Stimulated activated CD4-positive, alpha-beta T cell treated with anti-CD3 and anti-CD28 coated beads, Interleukin-1b, Interleukin-23, amount 100 ng/mL, for 4 hours (primary cell): ENCODE measurements at places on chromosomes 6 and 20.

DNA sequence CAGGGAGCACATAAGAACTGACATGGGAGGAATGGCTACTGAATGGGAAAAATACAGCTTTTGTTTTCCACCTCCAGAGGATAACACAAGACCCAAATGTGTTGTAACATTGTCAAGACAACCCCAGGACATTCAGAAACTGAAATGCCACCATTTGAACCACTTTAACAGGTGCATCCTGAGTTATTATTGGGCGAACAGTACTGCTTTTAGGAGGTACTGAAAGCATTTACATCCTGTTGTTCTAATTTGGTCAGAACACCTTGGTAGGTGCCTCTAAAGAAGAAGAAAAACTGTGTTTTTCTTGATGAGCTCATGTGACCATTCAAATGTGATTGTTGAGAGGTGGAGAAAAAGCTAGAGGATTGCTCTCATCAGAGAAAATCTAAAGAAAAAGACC is 6.4 kb upstream of the TXNDC5 start:
- DNase-seq: no peak

DNA sequence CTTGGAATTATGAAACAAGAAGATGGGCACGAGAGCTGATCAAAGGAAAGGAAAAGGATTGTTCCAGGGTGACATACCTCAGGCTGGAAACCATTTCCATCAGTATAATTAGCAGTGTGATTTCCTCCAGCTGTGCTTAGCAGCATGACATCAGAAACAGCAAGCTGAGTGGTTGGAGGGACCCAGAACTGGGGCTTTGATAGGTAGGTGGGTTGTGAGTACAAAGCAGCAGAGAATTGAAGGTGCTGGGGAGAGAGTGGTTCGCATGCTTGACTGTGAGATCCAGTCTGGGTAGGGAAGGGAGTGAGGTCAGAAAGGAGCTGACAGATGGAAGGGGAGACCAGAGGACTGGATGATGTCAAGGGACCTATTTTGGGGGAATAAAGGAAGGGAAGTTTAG is 90.4 kb downstream of the CD164 start:
- no peak for DNase-seq

- no peak for DNase-seq
These were observed 30.8 kb upstream of the RUNX2 start for GRCh38 chr6:45297320-45297719.

- no peak for DNase-seq
These were observed 224.8 kb downstream of the TFAP2A start for GRCh38 chr6:10190042-10190441.

- DNase-seq: no peak
These were observed 66.0 kb upstream of the SYNDIG1 start for GRCh38 chr20:24403406-24403805.

DNA sequence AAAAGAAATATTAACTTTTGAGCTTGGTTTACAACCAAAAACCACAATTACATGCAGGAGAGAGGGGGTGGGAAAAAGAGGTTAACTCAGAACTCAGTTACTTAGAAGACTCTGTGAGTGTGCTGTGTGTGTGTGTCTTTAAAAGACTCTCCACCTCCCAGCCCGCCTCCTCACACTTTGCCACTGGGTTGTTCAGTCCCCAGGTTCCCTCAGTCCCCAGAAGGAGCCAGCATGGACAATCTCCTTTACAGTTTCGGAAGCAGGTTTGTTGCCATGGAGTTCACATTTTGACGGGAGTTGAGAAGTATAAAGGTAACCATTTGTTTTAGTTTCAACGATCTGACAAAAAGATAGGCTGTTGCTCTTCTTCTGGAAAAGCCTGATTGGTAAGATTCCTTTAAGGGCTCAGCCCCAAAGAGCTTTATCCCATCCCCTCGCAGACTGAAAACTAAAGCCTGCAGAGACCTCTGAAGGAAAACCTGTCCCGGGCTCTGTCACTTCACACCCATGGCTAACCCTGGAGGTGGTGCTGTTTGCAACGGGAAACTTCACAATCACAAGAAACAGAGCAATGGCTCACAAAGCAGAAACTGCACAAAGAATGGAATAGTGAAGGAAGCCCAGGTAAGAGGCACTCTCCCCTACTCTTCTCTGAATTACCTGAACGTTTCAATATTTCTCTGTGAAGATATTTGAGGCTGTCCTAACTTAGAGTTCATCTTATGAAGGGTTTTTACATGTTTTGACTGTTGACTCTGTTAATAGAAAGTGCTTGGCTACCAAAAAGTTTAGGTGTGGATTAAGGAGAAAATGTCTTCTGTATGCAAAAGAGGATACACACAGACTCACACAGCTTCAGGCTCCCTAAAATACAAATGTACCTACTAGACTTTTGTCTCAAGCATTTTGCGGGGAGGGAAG is at the start of gene SPTLC3:
SPTLC3 (plus strand) TSS at position 212 of the 921 bp plus-strand sequence; CDS start at position 508, 296 bp downstream.
- DNase-seq: no peak

GRCh38 chr6:19928461-19928860 is 91.3 kb downstream of the ID4 start:
- no peak for DNase-seq

DNA sequence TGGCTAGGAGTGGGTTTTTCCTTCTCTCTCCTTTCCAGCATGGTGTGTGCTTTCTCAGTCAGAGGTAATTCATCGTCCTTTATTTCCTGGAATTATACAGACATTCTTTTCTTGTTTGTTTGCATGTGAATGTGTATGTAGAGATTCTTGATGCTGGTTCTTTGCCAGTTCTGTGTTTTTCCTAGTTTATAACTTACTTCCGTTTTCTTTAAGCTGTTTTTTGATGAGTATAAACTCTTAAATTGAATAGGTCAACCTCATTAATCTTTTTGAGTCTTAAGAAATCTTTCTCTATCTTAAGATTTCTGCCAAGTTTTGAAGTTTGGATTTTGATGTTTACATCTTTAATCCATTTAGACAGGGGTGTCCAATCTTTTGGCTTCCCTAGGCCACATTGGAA is 38.7 kb downstream of the IGF2R start:
- no peak for DNase-seq

GRCh38 chr20:53774461-53775203 is 181.0 kb upstream of the ZNF217 start:
- no peak for DNase-seq

GRCh38 chr20:41395667-41396664 is 29.3 kb upstream of the EMILIN3 start:
- no peak for DNase-seq

DNA sequence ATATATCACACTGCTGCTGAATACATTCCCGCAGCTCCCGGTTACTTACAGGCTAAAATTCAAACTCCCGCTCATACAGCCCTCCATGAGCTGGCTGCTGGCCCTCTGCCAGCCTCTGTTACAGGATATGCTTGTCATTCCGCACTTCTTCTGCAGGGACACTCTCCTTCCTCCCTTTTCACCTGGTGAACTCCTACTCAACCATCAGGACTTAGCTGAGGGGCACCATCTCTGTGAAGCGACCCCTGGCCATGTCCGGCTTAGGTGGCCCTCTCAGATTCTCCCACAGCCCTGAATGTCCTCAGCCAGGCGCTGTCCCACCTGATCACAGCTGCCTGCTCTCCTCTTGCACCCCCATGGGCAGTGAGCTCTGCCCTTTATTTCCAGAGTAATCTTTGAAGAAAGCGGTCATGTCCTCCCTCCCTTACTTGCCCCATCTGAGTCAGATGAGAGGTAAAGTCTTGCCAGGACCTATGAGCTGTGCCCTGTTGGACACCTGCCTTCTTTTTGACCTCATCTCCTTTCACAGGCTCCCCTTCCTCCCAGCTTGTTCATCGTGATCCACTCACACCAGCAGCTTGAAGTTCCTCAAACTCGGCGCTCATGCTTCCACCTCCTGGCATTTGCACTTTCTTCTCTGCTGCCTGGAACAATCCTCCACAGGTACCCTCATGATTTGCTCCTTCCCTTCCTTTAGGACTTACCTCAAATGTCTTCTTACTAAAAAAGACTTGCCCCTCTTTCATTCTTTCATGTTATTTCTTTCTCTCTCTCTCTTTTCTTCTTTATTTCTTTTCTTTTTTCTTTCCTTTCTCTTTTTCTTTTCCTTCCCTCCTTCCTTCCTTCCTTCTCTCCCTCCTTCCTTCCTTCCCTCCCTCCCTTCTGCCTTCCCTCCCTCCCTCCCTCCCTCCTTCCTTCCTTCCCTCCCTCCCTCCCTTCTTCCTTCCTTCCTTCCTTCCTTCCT is 5.6 kb downstream of the CYP24A1 start:
- no peak for DNase-seq

DNA sequence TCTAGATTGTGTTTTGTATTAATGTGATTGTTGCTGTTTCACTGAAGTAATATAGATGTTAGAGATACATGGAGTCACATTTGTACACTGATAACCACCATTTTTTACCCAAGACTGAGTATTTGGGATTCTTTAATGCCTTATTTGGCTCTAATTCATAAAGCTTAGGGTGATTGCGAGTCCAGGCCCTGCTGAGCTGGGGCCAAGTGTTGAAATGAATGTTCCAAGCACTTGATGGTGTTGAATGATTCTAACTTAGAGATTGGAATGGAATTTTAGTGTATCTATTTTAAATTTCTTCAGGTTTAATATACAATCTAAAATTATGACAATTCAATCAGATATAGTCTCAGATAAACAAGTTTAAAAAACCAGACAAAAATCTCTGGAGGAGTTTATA is 329.4 kb upstream of the SLC35B3 start:
- no peak for DNase-seq

DNA sequence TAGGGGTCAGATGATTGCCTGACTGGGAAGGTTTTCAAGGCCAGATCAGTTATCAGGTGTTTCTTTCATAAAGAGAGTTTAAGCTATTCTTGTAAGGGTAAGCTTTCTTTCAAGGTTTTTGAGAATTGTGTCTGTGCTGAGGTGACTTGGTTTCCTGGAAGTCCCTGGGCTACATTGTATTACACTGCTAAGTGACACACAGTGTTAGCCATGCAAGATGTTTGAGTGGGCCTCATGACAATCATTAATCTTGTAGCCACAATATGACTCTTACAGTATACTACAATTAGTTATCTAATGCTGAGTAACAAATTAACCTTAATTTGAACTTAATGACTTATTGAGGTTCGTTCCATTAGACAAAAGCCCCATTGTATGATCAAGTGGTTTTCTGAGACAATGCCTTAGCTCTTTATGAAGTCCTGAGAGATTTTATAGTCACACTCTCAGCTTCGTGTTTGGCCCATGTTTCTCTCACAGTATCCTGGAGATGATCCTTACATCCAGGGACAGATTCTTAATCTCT is 186.7 kb downstream of the RPS12 start:
- no peak for DNase-seq

DNA sequence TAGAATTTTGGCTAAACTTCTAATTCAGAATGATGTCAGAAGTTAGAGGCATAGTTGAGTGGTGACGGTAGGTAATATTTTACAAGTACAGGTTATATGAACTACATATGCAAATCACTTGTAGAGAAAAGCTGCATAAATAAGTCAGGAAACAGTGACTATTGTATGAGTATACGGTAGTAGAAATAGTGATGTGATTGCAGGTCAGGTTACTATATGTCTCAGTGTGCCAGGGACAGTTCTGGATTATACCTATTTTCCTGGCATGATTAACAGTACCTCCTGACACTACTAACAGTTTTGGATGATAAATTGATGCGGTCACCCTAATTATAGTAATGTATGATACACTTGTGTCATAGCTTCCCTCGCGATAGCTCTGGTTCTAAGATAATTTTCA is 9.2 kb downstream of the DNAH8 start:
- DNase-seq: no peak

DNA sequence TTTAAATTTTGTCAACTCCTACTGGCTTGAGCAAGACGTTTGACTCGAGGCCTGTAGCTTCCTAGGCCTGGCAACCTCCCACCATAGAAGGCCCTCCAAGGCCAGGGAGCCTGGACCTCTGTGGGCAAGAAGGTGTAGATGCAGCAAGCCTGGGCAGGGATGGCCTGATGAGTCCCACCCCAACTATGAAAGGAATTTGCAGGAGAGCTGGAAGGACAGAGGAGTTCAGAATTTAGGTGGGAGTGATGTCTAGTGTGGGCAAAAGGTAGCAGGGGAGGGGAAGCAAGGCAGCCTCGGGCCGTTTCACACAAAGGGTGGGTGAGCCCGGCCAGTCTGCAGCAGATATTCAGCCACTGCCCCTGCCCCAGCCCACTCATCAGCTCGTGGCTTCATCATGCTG is 245.2 kb downstream of the CDH26 start:
- DNase-seq: no peak

DNA sequence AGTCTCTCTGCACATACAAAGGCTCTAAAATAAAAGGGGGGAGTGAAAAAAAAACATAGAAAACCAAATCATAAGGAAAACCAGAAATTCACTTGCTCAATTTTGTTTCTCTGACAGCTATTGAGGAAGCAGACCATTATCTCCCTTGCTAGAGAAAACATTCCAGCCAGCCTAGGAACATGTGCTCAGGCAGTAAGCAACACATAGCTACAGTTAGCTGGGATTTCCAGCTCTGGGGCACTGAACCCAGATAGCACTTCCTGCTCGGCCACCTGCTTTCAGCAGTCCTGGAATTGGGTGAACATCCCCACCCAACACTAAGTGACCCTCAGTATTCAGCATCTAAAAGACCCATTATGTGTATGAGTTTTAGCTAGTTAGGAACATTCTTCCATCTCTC is 61.3 kb downstream of the TNFRSF21 start:
- DNase-seq: no peak

- DNase-seq: no peak
These were observed 212.4 kb downstream of the LY86 start for GRCh38 chr6:6801005-6801335.

DNA sequence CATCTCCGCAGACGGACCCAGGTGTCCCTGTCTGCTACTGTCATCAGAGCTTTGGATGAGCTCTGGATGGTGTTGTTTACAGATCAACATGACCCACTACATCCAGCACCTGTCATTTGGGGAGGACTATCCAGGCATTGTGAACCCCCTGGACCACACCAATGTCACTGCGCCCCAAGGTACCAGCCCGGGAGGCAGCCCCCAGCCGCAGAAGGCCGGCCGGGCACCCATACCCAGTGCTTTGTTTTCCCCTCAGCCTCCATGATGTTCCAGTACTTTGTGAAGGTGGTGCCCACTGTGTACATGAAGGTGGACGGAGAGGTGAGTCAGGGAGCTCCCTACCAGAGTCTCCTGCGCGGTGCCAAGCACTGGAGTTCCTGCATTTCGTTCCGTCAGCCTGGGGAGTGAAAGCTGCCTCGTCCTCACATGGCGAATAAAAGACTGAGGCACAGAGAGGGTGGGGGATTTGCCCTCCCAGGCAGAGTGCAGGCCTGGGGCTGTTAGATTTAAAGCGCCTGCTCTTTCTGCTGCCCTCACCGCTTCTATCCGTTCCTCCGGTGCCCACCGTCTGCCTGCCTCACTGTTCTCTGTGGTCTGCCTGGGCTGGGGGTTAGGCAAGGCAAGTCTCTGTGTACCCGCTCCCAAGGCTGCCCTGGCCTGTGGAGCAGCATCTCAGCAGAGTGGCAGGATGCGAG is 14.2 kb downstream of the ERGIC3 start:
- DNase-seq: no peak
